ENCODE measurements at places on chromosomes 4 and X. TPM values are rescaled to one million over a fixed set of nuclear protein-coding genes. Genes with fewer than 3 reads are reported as not detected.

DNA sequence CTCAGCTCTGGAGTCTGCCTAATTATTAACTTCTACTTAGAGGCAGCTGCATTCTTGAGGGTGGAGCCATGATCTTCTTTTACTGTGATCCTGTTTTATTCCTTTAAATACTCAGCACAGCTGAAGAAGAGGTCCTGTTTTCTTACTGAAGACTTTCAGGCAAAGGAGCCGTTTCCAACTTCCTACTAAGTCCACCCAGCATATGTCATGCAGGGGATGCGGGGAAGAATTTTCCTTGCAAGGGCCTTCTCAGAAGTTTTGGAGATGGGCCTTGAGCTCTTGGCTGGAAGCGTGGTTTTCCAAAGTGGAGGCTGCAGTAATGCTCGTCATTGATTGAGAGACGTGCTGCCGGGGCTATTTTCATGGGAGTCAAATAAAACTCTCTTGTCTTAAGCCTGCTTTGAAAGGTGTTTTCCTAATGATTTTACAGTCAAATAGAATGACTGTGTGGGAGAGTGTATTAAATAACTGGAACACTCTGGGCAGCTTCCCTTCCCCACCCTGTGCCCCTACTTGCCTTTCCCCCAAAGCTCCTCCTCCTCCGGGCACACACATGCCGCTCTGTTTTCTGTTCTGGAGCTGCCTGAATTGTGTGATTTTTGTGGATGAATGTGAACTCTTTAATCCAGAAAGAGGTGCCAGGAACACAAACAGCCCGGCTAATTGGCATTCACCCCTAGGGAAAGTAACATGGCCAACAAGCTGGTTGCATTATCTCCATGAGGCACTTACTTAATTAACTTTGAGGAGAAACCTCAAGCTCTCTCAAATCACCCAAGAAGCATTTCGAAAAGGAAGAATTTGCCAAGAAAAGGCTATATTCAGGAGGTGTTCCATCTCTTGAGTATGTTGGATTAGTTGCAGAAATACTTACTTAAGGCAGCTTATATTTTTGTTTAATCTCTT, 28.1 kb downstream of the FGF2 start:
- no peak for DNase-seq

The BLOC1S4 gene
- 6.0 TPM for total RNA-seq

The UFSP2 gene
- 42.0 TPM for total RNA-seq

- no peak for DNase-seq
These were observed 417.7 kb downstream of the AR start for GRCh38 chrX:67961516-67961915.

DNA sequence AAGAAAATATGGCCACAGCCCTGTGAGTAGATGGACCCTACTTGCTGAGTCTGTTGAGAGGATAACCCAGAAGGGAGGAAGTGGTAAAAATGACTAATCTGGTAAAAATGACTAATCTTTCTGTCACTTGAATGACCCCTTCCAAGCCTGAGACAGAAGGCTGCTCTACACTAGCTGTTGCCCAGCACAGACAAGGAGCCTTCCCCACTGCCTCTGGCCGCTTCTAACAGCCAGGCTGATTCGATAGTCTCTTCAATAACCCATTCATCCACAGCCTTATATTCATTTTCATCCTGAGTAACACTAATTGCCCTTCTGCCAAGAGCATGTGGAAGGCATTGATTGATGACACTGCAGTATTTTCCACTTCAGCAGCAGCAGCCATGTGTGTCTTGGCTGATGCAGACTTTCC, 18.4 kb downstream of the MAGEB17 start:
- DNase-seq: no peak

The MTNR1A gene
- not detected for total RNA-seq
